ENCODE measurements at places on chromosomes 7 and 10.

- no peak for DNase-seq
Measured at GRCh38 chr7:108529341-108529740, 3.4 kb upstream of the PNPLA8 start.

GRCh38 chr10:34859170-34859569 is 44.1 kb upstream of the PARD3 start:
- DNase-seq: no peak

DNA sequence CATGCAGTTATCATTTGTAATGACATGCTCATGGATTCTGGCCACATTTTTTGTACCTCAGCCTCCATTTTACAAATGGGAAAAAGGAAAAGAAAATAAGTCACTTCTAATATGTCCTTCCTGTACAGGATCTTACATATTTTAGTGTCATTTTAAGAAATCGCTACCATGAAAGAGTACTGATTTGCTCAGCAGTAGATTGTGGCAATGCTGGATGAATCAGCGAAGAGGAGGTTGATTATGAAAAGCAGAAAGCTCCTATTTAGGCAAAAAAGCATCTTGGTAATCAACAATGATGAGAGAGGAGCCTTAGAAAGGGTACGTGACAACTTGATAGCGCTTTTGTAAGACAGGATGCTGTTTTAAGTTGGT is 522.9 kb downstream of the PARD3 start:
- DNase-seq: no peak

GRCh38 chr10:7407368-7408290 is 3.2 kb downstream of the SFMBT2 start:
- no peak for DNase-seq

DNA sequence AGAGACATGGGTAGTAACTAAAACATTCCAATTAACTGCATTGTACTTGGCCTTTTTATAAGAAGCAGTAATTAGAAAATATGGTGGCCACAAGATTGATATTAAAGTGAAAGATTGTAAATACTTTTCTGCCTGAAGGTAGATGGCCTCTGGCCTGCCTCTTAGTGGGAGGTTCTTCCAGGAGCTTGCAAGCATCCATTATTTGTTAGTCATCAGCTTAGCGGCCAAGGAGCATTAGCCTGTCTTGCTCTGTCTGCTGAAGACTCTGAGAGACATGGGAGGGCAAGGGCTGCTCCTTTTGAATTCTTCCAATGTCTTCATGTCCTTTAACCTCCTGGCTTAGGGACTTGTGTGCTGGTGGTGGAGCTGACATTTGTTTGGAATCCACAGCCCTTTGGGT is 80.4 kb downstream of the TCF7L2 start:
- DNase-seq: no peak

DNA sequence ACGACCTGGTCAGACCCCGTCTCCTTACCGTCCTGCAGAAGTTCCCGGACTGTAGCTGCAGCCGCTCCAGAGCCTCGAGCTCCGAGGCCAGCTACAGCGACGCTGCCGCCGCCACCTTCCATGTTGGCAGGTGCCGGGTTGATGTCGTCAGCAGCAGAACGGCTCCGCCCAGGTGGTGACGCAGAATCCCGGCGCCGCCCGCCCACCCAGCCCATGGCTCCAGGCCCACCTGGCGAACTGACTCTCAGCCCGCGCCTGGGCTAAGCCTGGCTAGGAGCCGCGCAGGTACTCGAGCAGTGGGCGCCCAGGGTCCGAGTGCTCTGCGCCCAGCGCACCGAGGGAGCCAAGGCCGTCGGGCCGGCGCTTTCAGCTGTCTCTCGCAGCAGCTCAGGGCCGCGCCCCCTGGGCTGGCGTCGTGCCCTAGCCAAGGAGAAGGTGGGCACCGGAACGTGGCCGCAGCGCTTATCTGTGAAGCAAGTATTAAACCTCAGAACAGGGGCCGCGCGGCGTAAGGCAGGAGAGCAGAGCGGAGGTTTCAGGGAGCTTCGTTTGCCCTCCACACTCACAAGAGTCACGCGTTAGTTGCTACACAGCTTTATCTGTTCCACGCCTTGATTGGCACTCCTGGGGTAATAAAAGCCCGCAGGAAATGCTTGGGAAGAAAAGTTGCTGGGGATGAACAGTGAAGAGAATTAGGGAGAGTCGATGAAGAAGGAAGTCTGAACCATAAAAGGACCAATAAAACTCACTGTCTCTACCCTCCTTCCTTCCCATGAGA is at the start of the genes COG5 and DUS4L:
Gene COG5, minus strand, starts transcription at position 146 of the 778 bp plus-strand sequence. Its CDS starts 24 bp downstream, at position 122.
Gene DUS4L, plus strand, starts transcription at position 197 of the 778 bp plus-strand sequence. CDS start 3,100 bp downstream, outside the sequence.
- peak; percentile 84 for DNase-seq

DNA sequence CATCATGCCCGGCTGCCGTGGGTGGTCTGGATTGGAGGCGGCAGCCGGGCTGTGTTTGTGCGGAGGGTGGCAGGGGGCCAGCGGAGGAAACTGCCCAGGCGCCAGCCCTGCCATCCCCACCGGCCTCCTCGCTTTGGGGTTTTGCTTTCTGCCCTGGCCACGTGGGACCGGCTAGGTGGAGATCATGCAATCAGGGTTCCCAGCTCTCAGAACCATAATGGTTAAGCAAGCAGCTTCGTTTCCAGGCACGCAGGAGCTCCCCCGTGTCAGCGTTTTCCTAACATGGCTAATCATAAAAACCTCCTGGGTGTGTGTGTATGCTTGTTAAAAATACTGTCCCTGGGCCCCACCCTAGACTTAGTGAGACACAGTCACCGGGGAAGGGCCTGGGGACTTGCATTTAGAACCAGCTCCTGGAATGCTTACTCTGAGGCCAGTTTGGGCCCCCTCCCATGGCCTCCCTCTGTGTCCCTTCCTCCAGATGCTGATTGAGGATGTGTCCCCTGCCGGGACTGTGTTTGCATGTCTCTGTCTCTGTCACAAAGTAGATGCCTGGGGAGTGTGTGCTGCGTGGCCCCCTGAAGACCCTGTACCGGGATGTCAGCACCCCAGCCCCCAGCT is 119.3 kb downstream of the CUX1 start:
- DNase-seq: no peak

- no peak for DNase-seq
Measured at GRCh38 chr7:21113609-21114415, 314.1 kb upstream of the SP4 start.

- peak; percentile 29 for DNase-seq
Measured at GRCh38 chr7:152340161-152340560, 95.6 kb downstream of the KMT2C start.

DNA sequence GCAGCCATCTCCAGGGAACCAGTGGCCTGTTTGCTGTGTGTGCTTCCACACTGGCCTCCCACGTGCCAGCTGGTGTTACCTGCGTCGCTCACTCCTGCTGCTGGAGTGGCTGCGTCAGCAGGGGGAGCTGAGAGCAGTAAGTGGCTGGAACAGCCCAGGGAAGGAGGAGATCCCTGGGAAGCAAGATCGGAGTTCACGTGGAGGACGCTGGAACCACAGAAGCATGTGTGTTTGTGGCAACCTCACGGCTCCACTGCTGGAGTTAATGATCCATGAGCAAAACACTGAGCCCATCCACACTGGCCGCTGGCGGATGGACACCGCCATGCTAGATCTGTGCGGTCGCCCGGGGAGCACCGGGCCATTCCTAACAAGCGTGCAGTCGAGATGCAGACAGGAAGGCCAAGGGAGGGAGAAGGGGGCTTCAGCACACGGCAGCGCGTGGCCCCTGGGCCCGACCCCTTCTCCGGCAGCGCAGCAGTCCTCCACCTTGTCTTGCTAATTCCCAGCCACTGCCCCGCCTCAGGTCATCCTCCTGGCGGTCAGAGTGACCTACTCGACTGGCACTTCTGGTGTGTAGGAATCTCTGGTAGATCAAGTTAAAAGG is 68.5 kb upstream of the EEPD1 start:
- no peak for DNase-seq

- DNase-seq: no peak
Measured at GRCh38 chr10:131886237-131886636, 14.6 kb upstream of the PPP2R2D start.

- no peak for DNase-seq
Measured at GRCh38 chr10:13386021-13386420, 37.9 kb upstream of the SEPHS1 start.

GRCh38 chr7:93943816-93944540 is 22.4 kb downstream of the GNG11 start:
- no peak for DNase-seq

GRCh38 chr7:154364170-154364569 is 312.0 kb downstream of the DPP6 start:
- no peak for DNase-seq

- no peak for DNase-seq
Measured at GRCh38 chr7:41529831-41530230, 173.1 kb downstream of the INHBA start.

DNA sequence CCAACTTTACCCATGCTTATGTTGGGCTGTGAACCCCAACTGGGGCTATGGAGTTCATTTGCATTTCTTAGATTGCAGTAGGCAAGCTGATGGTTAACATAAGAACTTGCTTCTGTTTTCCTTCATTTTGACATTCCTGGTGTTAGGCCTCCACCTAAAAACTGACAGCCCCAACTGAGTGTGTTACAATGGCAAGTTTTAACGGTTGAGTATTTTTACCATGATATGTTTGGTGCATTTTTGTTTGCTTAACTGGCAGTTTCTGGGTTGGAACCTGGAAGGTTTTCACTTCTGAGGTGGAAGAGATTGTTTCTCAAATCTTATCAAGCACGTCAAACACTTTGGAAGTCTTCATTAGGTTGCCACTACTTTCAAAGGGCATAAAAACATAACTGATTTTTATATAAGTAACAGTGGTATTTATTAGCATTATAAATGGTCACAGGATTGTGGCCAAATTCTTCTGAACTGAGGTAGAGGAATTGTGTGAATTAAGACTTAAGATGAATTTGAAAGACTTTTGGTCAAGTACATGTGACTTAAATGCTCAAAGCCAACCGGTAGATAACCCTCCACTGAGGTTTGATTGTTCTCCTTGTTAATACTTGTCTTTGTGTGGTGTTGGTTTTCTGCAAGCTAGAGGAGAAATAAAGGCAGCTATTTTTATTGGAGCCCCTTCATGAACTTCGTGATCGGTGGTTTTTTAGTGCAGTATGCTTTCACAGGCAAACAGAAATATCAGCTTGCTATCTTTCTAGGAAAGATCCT is 2.8 kb downstream of the BMI1 start:
- DNase-seq: no peak

DNA sequence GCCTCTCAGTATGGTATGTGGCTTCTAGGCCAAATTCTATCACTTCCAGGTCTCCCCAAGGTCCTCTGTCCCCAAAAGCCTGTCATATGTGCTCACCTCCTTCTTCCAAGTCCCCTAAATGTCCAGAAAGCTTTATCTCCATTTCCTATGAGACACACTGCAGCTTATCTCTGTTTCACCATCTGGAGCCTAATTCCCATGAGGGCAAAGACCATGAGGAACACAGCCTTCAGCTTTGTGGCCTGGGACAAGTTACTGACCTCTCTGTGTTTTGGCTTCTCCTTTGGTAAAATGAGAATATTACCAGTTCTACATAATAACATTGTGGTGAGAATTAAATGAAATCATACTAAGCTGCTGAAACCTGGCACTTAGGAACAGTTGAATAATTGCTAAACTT is 19.2 kb downstream of the ST8SIA6 start:
- DNase-seq: no peak

Data from inflammatory macrophage treated with lipopolysaccharide for 1 hour (primary cell).